ENCODE measurements at places on chromosomes 12 and 14.

DNA sequence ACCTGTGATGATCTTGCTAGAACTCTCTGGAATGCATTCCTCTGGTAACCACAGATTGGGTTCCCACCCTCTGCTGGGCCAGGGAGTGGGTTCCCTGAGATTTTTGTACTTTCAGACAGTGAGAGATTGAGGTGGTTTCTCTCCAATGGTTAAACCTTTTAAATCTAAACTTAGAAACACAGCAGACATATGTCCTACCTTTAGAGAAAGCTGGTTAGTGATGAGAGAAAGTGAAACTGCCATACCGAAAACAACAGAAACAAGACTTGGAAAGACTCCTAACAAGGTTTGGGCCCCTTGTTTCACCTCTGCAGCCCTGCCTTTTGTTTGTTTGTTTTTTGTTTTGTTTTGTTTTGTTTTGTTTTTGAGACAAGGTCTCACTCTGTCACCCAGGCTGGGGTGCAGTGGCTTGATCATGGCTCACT is 9.7 kb upstream of the SGPP1 start:
- no peak for DNase-seq

DNA sequence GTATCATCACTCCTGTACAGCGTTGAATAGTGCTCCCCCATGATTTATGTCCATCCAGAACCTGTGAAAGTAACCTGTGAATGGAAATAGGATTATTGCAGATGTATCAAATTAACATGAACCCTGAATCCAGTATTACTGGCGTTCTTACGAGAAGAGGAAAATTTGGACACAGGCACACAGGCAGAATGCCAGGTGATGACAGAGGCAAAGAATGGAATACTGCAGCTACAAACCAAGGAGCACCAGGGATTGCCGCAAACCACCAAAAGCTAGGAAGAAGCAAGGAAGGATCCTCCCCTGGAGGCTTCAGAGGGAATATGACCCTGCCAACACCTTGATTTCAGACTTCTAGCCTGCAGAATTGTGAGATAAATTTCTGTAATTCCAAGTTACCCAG is 113.5 kb upstream of the EGLN3 start:
- no peak for DNase-seq

DNA sequence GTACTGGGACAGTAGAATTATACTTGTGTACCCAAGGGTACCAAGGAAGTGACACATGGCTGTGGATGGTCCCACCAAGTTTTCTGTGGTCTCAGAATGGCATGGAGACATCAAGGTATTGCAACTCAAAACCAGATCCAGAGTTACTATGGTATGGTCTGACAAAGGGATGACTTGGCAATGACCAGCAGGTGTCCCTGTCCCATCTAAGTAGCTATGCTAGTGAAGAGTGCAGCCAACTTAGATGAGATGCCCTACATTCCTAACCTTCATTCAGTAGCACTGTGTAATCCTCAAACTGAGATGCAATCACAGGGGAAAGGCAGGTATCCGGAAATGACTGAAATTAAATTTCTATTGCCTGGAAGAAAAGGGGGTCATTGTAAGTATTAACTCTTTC is 188.7 kb upstream of the TMEM260 start:
- DNase-seq, result no peak

DNA sequence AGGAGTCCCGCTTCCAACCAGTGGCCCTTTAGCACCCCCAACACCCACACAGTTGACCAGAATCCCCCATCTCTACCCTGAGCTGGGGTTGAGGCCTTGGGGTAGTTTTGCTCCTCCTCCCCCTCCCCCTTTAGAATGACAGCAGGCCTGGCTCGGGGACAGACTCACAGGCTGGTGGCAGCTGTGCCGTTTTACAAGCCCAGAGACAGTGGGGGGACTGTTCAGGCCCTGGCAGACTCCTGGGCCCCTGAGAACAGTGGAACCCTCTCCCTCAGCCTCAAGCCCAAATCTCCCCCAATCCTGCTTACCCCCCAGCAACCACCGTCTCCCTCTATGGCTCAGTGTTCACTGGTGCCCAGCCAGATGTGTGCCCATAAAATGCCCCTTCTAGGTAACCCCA is 10.1 kb downstream of the TMEM119 start:
- DNase-seq, result no peak

- DNase-seq, result no peak
Observed at GRCh38 chr12:6273205-6273540, 37.3 kb upstream of the PLEKHG6 start.

DNA sequence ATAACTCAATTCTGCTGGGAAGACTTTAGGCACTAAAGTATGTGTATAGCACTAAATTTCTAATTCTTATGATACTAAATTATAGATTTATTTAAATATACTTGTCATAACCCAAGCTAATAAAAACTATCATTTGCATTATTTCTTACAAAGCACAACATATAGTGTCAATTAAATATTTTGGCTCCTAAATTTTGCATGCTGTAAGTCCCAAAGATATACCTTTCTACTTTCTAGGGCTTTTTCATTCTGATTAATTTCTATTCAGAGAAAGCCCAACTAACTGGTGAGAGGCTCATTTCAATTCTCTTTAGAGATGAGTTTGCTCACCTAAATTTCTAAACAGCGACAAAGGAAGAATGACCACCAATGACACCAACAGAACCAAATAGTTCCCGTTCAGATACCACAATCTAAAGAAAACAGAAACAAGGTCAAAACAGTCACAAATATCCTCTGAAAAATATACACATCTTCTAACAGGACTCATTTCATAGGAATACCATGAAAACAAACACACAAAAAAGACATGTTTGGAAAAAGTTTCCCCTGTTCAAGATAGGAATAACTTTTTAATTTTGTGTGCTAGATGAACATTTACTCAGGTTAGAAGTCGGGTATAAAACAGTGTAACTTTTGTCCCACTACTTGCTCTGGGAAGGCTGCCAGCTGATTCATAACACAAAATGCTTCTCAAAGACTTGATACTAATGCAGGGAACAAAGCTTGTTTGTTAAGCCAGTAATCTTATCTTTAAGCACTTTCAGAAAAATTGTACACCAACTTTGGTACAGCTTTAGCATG is 7.6 kb downstream of the SLC38A2 start:
- no peak for DNase-seq

GRCh38 chr12:58640314-58640713 is 280.0 kb downstream of the LRIG3 start:
- DNase-seq, result no peak

GRCh38 chr14:79056879-79057278 is 886.7 kb downstream of the NRXN3 start:
- DNase-seq, result no peak

DNA sequence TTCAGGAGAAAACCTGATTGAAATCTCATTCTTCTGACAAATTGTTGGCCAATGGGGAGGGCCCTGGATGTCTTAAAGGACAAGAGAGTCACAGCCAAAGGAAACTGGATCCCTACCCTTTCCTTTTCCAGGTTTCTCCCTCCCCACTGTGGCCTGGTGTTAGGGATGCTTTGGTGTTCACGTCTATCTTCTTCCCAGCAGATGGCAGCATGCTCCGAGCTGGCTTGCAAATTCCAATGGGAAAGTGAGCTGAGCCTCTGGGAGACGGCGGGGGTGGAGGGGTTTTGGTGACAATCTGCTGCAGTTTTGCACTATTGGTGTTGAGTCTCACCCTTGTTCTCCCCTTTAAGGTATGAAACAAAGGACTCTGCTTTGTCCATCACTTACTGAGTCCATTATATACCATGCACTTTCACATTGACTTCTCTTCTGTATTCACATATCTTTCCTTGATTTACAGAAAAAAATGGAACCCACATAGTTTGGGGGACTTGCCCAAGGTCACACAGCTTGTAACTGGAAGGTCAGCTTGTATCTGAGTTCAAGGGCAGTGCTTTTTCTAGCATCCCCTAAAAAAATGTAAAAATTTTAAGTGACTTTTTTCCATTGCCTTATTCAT is 39.3 kb downstream of the CCDC177 start:
- DNase-seq, result no peak

GRCh38 chr14:56666294-56666693 is 86.7 kb downstream of the TMEM260 start:
- no peak for DNase-seq

- DNase-seq, result no peak
Observed at GRCh38 chr14:75880512-75880911, 101.3 kb downstream of the TGFB3 start.

- DNase-seq, result no peak
Observed at GRCh38 chr12:111581434-111582132, 17.5 kb downstream of the ATXN2 start.
